Kidney epithelial cell (primary cell): ENCODE measurements at places on chromosomes 16 and 17. TPM values are rescaled to one million over a fixed set of nuclear protein-coding genes. Genes with fewer than 3 reads are reported as not detected.

DNA sequence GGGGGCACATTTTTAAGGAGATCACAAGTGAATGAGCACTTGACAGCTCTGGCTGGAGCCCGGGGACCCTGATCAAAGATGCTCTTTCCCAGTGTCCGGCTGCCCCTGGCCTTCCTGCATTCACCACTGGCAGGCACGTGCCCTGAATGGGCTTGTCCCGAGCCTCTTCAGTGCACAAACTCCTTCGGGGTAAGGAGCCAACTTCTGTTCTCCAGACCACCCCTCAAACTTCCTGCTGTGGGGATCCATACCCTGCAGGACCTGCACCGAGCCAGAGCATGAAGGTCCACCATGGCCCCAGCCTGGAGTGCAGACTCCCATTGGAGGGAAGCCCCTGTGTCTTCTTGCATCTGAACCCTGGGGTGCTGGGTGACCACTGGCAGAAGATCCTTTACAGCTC lies 9.8 kb upstream of the SLC12A3 start:
- DNase-seq: no peak

DNA sequence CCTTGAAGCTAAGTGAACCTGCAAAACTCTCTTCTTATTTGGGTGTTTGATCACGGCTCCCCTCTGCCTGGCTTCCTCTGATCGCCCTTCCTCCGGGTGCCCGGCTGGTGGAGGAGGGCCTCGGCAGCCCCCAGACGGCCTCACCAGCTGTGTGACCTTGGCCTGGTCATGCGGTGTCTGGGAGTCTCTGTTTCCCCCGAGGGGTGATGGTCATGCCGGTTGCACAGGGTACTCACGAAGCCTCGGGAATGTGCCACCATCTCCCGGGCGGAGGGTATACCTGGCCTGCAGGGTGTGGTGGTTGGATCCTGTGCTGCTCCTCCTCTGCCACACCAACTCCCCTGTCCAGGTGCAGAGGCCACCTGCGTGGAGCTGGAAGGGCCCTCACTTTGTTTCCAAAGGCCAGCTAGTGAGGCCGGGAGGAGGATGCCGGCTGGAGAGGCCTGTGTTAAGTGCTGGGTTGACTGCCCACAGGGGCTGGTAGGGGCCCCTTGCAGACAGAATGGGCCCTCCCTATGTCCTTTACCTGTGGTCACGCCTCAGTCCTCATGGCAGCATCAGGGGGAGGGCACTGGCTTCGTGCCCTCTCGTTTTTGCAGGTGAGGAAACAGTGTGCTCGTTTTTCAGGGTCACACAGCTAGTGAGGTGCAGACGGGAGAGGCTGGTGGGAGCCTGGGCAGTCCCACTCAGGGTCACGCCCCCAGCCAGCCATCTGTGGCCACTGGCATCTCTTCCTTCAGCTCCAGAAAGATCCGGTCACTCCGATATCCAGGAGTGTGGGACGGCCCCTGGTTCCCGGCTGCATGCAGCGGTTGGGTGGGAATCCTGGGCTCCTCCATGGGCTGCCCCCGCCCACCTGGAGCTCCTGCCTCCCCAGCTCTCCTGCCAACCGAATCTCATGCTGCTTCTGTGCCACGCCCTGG lies 148.5 kb upstream of the GSE1 start:
- DNase-seq: no peak

DNA sequence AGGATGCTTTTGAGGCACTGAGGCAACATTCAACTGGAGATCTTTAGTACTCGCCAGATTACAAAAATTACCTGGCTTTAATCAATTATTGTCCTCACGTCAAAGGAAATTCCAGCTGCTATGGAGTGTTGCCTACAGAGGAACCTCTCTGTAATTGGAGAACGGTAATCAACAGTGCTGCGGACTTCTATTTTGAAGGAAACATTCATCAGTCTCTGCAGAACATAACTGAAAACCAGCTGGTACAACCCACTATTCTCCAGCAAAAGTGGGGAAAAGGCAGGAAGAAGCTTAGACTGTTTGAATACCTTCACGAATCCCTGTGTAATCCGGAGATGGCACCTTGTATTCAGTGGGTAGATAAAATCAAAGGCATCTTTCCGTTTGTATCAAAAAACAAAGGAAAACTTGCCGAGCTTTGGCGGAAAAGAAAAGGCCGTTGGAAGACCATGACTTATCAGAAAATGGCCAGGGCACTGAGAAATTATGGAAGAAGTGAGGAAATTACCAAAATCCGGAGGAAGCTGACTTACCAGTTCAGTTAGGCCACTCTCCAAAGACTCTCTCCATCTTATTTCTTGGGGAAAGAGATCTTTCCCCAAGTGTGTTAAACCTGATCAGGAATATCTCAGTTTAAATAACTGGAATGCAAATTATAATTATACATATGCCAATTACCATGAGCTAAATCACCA lies 3.0 kb downstream of the SLC35G3 start:
- DNase-seq: no peak

The CCL17 gene
- total RNA-seq: not detected in 2 replicates

The SLC5A10 gene
- not detected in 2 replicates for total RNA-seq

The MARCHF10 gene
- 1.3 TPM in 2 replicates for total RNA-seq

DNA sequence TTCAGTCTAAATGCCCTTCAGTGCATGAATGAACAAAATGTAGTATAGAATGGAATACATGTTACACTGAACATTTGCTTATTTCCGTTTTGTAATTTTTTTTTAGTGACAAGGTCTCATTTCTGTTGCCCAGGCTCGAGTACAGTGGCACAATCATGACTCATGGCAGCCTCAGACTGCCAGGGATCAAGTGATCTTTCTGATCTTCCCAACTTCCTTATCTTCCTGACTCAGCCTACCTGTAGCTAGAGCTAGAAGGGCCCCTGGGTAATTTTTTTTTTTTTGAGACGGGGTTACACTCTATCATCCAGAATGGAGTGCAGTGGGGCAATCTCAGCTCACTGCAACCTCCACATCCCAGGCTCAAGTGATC lies 7.3 kb upstream of the SLX4 start:
- no peak for DNase-seq

GRCh38 chr16:79267781-79268180 lies 332.8 kb downstream of the MAF start:
- no peak for DNase-seq

The GRAP gene
- 1.2 and 1.6 TPM in 2 replicates for total RNA-seq

- DNase-seq: no peak
Measured at GRCh38 chr17:33324736-33325135, 31.6 kb upstream of the ASIC2 start.

GRCh38 chr17:79188048-79188447 lies 113.4 kb downstream of the ENGASE start:
- DNase-seq: no peak

The DNAH9 gene
- total RNA-seq: 0.08 and 0.21 TPM in 2 replicates

GRCh38 chr17:20179041-20179440 lies 169.9 kb downstream of the SPECC1 start:
- no peak for DNase-seq

The PRAC2 gene
- total RNA-seq: not detected in 2 replicates

DNA sequence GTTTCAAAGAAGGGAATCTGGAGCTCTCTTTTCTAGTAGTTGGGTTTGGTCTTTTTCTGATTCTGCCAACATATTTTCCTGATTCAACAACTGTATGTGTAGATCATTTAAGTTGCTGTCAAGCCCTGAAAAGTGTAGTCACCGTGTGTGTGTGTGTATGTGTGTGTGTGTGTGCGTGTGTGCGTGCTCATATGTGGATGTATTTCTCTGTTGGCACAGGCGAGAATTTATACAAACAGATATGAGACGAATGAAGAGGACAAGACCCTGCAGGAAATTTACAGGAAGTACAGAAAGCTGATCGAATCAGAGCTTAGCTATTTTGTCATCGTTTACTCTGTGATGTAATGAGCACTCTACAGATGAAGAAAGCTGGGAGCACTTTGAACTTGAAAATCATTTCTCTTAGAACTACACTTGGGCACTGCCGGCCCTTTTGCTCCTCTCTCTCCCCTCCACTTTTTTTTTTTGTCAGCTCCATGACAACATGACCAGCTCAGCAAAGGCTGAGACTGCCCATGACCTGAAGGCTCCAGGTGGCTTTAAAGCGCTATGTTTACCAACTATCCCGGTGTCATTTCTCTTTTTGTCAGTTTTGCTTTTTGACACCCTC lies 11.2 kb downstream of the FBXO39 start:
- DNase-seq: no peak

GRCh38 chr17:46056800-46057304 lies 57.8 kb downstream of the STH start:
- no peak for DNase-seq

DNA sequence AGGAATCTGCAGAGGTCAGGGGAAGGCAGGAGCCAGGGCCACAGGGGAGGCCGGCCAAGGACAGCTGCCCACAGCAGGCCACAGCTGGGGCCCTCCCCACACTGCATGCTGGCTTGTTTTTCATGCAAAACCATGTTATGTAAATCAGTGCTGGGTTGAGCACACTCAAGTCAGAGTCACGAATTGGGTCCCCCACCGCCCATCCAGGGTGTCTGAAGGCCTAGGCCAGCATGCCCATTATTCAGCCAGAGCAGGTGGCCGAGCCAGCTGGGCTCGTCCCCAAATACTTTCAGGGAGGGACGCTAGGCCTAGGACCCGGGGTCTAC lies 51.2 kb upstream of the TOB1 start:
- no peak for DNase-seq

- DNase-seq: peak; percentile 82
Measured at GRCh38 chr17:80791758-80792284, 199.8 kb upstream of the CHMP6 start.

- DNase-seq: no peak
Measured at GRCh38 chr16:72201387-72201786, 29.4 kb upstream of the PMFBP1 start.

The PARD6A gene
- 6.5 and 12.1 TPM in 2 replicates for total RNA-seq

The TMC6 gene
- total RNA-seq: 88.7 and 127 TPM in 2 replicates

GRCh38 chr17:4858068-4858881 lies 25.1 kb downstream of the MINK1 start:
- no peak for DNase-seq

GRCh38 chr16:76059186-76059585 lies 218.0 kb upstream of the CNTNAP4 start:
- DNase-seq: no peak

The RHBDL1 gene
- 0.88 and 0.96 TPM in 2 replicates for total RNA-seq

- no peak for DNase-seq
Measured at GRCh38 chr16:76235426-76235825, 41.8 kb upstream of the CNTNAP4 start.

The TBC1D3 gene
- total RNA-seq: not detected in 2 replicates

DNA sequence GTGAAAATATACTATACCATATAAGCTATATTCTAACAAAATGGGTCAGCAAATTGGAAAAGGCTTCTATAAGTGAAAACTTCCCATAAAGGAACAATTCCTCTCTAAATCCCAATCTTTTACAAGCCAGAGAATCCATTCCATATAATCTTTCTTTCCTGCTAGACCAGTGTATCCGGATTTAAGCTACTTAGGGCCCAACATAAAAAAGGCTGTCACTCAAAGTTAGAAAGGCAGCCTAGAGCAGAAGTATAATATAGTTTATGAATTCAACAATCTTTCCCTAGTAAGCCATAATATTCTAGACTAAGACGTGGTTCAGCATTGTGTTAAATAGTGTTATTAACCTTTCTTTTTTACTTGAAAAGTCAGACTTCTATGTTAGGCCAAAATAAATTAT lies 93.0 kb downstream of the SKAP1 start:
- no peak for DNase-seq

The SMTNL2 gene
- 0.14 and 0.46 TPM in 2 replicates for total RNA-seq

DNA sequence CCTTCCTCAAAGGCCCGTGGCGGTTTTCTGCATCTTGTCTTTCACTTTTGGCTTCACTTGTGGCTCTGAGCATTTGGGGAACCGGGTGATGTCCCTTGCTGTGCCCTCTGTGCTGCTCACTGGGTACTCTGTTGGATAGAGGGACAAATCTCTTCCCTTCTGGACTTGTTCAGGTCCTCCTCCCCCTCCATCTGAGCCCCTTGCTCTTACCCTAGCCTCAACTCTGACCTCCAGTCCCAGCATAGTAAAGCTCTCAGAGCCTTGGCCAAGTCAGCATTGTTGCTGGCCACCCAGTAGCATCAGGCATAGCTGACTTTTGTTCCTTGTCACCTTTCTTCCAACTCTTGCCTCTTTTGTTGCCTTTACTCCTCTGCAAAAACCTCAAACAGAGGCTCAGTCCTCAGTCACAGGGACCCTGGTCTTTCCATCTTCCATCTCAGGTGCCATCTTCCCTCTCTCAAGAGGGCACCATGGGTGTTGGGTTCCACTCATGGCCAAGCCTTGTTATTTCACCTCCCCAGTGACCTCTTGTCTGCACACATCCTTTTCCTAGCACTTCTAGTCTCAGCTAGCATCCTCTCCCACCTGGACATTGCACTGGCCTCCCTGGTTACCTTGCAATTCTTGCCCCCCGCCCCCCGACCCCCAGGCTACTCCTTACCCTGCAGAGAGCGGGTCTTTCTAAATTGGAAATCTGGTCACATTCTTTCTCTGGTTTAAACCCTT lies 393 bp upstream of the PSMB10 start:
- DNase-seq: no peak

GRCh38 chr16:86616906-86617305 lies 38.6 kb downstream of the FOXL1 start:
- DNase-seq: no peak

GRCh38 chr16:64449506-64449905 lies 672.4 kb downstream of the CDH11 start:
- no peak for DNase-seq

The CSH1 gene
- not detected in 2 replicates for total RNA-seq

GRCh38 chr17:3983606-3984484 lies 19.6 kb upstream of the ATP2A3 start:
- DNase-seq: no peak

DNA sequence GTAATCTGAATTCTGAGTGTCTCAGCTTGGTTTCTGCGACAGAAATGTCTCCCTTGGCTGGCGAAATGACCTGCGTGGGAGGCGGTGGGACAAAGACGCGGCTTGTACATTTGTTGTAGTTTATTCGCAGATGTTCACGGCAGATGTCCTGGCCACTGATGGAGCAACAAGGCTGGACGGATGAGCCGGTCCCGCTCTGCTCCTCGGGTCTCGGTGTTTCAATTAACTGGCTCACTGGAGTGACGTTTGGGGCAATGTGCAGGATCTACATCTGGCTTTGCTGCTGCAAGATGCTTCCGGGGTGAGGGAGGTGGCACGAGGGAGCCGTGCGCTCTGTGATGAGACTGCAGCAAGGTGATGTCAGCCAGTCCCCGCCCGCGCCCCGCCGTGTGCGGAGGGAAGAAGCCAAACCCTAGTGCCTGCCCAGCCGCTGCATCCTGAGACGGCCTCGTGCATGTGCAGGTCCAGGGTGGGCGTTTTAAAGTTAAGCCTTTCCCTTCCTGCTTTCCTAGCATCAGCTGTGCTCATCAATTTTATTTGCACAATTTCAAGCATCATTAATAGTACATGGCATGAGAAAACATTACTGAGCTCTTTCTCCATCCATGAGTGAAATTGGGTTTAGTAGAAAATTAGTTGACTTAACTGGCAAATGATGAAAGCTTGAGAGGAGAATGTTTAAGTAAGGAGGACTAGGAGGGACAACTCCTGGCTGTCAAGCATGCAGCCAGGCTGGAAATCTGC lies 44.4 kb downstream of the MGAT5B start:
- no peak for DNase-seq
